Dermis blood vessel endothelial cell (primary cell): ENCODE measurements at places on chromosomes 11 and 22. TPM values are rescaled to one million over a fixed set of nuclear protein-coding genes. Genes with fewer than 3 reads are reported as not detected.
A peak's percentile ranks its signal among the peaks of the same experiment; 100 is the strongest.

DNA sequence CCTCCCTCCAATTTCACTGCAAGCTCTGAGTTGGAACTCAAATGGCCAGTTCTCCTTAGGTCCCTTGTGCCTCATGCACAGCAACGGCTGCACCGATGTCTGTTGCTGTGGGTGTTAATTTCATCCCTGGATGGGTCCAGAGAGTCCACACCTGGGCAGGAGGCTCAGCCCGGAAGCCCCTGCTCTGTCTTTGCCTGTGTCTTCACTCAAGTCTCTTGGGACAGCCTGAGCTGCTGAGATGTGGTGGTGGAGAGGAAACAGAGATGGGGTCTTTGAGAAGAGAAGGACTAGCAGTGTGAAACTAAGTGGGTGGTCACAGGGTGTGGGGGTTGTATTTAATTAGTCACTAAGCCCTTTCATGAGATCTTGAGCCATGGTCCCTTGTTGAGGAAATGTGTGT lies 109.3 kb downstream of the NECTIN1 start:
- no peak for DNase-seq

- DNase-seq, result no peak
These were observed 3.4 kb downstream of the HRAS start for GRCh38 chr11:531919-532526.

DNA sequence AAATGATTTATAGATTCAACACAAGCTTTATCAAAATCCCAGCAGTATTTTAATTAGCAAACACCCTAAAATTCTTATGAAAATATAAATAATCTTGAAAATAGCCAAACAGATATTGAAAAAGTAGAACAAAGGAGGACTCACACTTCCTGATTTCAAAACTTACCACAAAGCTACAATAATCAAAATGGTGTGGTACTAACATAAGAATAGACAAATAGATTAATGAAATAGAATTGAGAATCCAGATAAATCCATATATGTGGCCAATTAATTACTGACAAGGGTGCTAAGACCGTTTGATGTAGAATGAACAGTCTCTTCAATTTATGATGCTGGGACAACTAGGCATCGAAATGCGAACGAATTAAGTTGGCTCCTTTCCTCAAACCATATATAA lies 49.6 kb upstream of the TEAD1 start:
- no peak for DNase-seq

- DNase-seq, result peak; percentile 35
These were observed 4.8 kb downstream of the P4HA3 start for GRCh38 chr11:74306435-74307175.

DNA sequence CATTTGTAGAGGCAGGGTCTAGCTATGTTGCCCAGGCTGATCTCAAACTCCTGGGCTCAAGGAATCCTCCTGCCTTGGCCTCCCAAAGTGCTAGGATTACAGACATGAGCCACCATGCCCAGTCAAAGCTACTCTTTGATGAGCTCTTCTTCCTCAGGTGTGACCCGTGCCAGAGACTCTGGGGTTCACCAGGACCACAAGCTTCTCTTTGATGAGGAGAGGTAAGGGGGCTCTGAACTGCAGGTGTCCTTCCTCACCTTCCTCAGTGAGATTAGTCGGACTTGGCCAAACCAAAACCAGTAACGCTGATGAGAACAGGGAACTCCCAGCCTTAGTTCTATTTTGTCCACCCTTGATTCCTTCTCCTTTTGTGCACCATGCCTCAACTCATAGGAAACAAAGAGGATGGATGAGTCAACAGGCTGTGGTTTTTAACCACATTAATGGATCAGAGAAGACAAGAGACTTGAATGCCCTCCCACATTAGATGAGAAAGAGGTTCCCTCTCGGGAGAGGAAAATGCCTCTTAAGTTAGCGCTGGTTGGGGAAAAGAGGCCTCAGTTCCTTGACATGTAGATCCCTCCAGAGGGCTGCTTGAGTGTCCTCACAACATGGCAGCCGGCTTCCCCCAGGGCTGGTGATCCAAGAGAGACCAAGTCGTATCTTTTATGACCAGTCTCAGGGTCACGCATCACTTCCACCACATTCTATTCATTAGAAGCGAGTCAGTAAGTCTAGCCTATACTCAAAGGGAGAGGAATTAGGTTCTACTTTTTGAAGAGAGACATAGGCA lies 25.7 kb upstream of the CTR9 start:
- DNase-seq, result no peak

DNA sequence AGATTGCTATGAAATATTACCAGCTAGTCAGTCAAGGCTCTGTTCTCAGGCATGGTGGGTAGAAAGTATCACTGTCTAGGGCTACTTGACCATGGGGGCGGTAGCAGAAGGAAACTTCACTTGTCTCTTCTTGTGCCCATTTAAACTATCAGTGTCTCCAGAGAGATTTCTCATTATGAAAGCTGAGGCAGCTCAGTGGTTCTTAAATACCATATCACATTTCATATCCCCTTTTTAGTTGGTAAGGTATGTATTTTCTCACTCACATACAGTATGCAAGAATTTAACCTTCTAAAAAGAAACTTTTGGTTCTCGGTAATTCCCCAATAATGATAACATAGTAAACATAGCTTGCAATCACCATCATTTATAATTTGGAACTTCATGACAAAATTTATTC lies 1180.0 kb upstream of the TENM4 start:
- DNase-seq, result no peak

DNA sequence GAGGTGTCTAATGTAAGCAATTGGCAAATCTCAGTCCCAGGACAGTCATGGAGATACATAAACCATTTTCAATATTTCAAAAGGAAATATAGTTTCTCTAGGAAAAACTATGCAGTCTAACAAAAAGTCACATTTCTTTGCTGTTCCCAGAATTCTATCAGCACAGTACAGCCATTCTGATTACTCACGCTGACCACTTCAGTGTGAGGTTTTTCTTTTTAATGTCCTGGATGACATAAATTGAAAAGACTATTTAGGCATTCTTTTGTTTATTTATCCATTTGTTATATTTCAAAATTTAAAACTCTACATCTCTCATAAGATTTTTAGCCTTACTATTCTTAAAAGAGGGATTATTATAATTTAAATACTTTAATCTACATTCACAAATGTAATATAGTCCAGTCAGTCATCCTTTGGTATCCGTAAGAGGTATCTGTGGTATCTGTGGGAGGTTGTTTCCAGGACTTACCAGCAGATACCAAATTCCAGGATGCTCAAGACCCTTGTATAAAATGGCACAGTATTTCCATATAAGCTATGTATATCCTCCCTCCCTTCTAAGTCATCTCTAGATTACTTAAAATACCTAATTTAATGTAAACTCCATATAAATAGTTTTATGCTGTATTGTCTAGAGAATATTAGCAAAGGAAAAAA lies 331.1 kb upstream of the PITPNB start:
- DNase-seq, result no peak

DNA sequence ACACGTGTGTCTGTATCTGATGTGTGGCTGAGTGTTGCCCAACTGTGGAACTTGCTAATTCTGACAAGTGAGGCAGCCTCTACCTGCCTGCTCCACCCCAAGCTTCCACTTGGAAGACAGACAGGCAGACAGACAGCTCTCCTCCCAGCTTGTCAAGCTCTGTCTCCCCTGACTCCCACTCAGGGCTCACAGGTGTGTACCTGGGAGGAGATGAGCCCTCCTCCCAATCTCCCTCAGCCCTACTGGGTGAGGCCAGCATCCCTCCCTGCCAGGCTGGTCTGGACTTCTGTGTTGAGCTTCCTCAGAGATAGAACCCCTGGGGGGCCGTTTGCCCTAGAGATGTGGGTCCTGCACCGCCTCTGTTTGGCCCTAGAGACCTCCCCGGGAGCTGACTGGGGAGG lies 1.0 kb upstream of the CHRM1 start:
- no peak for DNase-seq

GRCh38 chr11:121801781-121802180 lies 314.2 kb downstream of the BLID start:
- no peak for DNase-seq

DNA sequence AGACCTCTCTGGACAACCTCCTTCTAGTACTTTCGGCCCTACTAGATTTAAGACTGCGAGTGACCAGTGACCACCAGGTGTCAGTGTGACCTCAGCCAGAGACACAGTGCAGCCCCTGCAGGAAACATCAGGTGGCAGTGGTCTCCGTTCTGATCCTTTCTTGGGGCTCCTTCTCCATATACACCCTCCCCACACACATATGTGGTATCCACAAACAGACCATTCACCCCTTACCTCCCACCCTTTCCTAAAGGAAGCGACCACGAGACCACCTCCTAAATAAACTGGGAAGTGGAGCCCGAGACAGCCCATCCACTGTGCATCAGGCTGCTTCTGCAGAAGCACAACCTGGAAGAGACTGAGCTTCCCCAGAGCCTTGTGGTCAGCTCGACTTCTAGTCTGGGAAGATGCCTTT lies 38.5 kb upstream of the CYP2D6 start:
- peak; percentile 87 for DNase-seq

Gene MAJIN
- total RNA-seq, result 0.17 TPM in 1 of 2 replicates, not detected in the other

Gene BATF2
- total RNA-seq, result 0.34 and 1.1 TPM in 2 replicates

Gene STK33
- total RNA-seq, result 0.51 and 1.1 TPM in 2 replicates

Gene C11orf16
- not detected in 2 replicates for total RNA-seq
